ENCODE measurements at places on chromosomes 13 and 19. TPM values are rescaled to one million over a fixed set of nuclear protein-coding genes. Genes with fewer than 3 reads are reported as not detected.

The JAK3 gene
- total RNA-seq: 4.7 TPM

The IL17D gene
- total RNA-seq: 2.3 TPM

The CCL25 gene
- not detected for total RNA-seq

The PABPC3 gene
- 0.05 TPM for total RNA-seq

The TYROBP gene
- total RNA-seq: not detected

The ERICH6B gene
- total RNA-seq: not detected

The GJB2 gene
- total RNA-seq: not detected

Measured in mammary microvascular endothelial cell (primary cell).